ENCODE measurements at places on chromosomes 16 and 17.

DNA sequence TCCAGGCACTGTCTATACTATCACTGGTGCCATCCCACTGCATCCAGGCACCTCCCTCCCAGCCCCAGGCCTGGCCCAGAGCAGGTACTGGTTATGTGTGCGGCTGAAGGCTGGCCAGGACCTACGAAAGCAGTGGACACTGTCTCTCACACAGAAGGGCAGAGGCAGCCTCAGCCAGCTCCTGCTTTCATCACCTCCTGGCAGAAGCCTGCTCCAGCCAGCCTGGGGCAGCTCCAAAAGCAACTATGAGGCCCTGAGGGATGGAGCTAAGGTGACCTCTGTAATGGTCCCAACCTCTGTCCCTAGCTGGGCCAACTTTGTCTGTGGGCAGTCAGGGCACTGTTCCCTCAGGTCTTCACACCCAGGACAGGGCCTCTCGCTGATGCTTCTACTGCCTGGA is 18.8 kb downstream of the HSD11B2 start:
- DNase-seq: no peak

GRCh38 chr17:3750926-3751325 is 27.2 kb downstream of the HASPIN start:
- DNase-seq: no peak

GRCh38 chr17:41363881-41364280 is 5.7 kb downstream of the KRT33B start:
- DNase-seq: no peak

- no peak for DNase-seq
Observed at GRCh38 chr16:23359092-23359760, 57.1 kb downstream of the SCNN1B start.

GRCh38 chr17:32256012-32256700 is 9.5 kb upstream of the RHBDL3 start:
- DNase-seq: no peak

DNA sequence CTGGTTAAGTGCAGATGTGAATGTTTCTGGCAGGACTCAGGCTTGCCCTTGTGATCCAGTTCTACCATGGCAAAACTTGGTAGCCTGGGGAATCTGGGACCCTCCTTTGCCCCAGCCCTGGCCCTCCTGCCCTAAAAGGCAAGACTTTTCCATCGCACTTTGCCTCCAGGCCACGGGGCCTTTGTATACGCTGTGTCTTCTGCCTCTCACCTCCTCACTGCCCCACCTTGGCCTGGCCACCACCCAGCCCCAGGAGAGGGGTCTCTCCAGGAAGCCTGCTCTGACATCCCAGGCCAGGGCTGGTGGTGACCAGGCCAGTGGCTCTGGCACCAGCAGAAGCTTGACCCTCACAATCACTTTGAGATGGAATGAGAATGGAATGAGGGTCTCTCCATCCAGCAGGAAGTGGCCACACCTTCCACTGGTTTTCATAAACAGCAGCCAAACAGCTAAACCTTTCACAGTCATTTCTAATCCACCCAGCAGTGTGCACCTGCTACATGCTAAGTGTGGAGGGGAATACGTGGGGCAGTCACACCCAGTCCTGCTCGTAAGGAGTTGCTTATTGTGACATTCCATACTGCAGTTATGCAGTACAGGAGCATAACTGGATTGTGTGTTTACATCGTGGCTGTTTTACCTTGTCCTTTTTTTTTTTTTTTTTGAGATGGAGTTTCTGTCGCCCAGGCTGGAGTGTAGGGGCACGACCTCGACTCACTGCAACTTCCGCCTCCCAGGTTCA is 1.6 kb upstream of the MRPL38 start:
- no peak for DNase-seq

- DNase-seq: no peak
Observed at GRCh38 chr17:82248815-82249674, 20.2 kb downstream of the SLC16A3 start.

GRCh38 chr17:8822401-8823035 is 23.4 kb upstream of the MFSD6L start:
- no peak for DNase-seq

- DNase-seq: no peak
Observed at GRCh38 chr16:5205361-5206040, 107.9 kb upstream of the EEF2KMT start.

GRCh38 chr16:9761870-9762269 is 420.4 kb downstream of the GRIN2A start:
- DNase-seq: no peak

DNA sequence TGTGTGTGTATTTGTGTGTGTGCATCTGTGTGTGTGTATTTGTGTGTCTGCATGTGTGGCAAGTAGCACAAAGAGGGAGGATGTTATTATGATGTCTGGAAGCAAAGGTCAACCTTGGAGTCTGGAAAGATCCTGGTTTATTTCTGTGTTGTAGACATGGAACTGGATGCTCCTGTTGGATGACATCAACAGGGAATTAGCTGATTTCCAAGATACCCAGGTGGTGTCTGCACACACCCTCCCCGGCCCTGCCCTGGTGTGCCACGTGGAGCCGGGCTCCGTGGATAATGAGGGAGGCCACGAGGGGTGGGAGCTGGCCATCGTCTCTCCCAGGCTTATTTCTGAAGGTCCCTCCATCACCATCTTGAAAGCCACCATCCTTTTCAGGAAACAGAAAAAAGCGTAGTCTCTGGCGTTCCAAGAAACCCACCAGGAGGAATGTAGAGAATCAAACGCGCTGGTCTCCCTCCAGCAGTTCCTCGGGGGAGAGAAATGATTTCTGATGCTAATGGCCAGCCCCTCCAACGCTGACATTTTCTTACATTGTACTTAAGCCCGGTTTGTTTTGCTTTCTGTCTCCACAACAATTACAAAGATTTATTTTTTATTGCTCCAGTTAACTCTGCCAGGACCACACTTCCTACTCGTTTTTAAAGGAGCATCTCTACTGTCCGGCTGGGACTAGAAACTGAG is 93.3 kb downstream of the FOXL1 start:
- no peak for DNase-seq

DNA sequence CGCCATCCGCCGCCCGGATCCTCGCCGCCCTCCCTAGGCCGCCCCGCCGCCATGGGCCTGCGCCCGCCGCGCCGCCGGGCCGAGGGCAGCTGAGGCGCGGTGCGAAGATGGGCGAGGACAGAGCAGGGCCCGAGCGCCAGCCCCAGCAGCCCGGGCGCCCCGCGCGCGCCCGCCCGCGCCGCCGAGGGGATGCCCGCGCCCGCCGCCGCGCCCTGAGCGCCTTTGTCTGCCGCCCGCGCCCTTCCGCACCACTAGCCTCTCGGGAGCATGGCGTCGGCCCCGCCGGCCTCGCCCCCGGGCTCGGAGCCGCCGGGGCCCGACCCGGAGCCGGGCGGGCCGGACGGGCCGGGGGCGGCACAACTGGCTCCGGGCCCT is 278 bp downstream of the RAB11FIP3 start:
- no peak for DNase-seq

GRCh38 chr16:29806099-29806579 is at the start of gene MAZ:
Gene MAZ, plus strand, starts transcription at chr16:29806529. Its CDS starts 173 bp downstream, at chr16:29806702.
- DNase-seq: peak; percentile 87

DNA sequence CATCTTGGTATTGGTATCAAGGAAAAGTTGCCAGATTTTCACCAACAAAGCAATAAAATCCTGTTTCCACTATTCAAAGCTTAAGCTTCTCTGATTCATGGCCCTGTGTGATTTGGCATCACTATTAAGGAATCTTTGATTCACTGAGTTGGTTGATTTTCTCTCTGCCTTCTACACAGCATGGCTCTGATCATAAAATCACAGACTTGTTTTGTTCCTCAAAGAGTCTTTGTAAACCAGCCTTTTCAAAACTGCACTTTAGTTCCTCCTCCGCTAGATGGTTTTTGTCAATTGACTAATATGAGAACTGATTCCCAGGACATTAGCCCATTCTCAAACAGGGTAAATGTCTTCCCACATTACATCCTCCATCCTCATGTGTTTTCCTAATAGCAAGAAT is 197.6 kb downstream of the DNAH9 start:
- no peak for DNase-seq

- no peak for DNase-seq
Observed at GRCh38 chr16:26161461-26162180, 469.9 kb downstream of the HS3ST4 start.

GRCh38 chr17:49359990-49360795 is 1.9 kb downstream of the ZNF652 start:
- DNase-seq: no peak

DNA sequence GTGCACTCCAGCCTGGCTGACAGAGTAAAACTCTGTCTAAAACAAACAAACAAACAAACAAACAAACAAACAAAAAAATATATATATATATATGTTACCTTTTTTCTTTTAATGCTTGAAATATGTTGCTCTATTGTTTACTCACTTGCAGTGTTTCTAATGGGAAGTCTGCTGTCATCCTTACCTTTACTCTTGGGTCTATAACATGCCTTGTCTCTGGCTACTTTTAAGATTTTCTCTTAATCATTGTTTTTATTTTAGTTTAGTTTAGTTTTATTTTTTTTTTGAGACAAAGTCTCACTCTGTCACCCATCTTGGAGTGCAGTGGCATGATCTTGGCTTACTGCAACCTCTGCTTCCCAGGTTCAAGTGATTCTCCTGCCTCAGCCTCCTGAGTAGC is 16.1 kb upstream of the TNRC6A start:
- no peak for DNase-seq

DNA sequence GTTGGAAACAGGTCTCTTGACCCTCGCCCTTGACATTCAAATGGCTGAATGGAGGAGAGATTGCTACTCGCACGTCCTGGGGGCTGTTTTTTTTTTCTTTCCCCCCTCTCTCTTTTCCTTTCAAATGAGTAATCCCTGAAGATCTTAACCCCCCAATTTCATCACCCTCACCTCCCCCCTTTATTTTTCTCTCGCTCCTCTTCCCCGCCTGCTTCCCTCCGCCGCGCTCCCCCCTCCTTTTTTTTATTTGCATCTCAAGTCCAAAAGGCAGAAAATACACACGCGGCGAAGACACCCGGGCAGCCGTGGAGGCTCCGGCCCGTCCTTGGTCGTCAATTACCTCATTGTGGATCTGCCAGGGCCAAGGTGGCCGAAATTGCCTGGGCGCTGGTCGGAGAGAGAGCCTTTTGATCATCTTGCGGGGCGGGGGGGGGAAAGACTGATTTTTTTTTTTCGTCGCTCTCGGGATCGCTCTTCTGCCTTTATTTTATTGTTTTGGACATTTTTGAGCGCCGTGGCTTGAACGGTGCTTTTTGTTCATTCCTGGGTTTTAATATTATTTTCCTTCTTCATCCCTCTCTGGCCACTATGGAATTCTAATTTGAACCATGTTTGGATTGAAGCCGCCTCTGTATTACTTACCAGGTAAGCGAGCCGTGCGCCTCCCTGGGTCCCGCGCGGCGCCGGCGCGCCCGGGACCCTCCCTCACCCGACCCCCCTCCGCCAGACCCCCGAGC is 57.2 kb upstream of the GSE1 start:
- DNase-seq: no peak

DNA sequence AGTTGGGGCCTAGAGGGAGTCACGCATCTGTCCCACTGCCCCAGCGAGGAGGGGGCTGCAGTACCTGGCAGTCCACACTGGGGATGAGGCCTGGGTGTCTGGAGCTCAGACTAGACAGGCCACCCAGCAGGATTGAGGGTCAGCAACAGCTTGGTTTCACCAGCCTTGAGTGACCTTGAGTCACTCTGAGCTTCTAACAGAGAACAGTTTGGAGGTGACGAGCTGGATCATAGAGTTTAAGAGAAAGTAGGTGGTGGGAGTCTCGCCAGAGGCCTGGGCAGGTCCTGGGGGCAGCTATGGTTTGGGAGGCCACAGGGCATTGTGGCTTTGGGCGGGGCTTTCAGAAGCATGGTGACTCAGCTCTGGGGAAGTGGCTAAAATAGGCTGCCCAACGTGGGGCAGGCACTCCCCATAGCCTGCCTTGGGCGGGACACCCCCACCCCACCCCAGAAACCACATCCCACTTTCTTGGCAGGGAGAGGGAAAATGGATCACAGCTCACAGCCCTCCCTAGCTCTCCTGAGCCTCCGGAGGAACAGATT is 20.5 kb downstream of the CDC42EP4 start:
- no peak for DNase-seq

- no peak for DNase-seq
Observed at GRCh38 chr16:56984639-56985038, 4.7 kb upstream of the NLRC5 start.

GRCh38 chr17:40471846-40472732 is 28.8 kb downstream of the IGFBP4 start:
- DNase-seq: no peak

GRCh38 chr16:51864575-51864974 is 682.4 kb downstream of the TOX3 start:
- DNase-seq: no peak

DNA sequence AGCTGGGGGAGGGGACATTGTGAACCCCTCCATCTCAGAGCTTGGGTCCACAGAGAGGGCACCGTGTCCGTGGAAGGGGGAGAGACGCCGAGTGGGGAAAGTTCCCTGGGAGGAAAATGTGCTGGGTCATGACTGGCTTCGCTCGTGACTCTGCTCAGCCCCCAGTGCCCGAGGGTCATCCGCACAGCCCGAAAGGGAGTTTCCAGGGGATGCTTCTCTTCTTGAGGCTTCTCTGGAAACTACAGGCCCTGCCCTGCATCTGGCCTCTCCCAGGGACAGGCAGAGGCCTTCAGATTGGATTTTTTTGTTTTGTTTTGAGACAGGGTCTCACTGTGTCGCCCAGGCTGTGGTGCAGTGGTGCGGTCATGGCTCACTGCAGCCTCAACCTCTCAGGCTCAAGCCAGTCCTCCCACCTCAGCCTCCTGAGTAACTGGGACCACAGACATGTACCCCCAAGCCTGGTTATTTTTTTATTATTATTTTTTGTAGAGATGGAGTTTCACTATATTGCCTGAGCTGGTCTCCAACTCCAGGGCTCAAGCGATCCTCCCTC is 9.8 kb upstream of the GSE1 start:
- no peak for DNase-seq

GRCh38 chr17:10471858-10472257 is 2.5 kb upstream of the MYH4 start:
- DNase-seq: no peak

DNA sequence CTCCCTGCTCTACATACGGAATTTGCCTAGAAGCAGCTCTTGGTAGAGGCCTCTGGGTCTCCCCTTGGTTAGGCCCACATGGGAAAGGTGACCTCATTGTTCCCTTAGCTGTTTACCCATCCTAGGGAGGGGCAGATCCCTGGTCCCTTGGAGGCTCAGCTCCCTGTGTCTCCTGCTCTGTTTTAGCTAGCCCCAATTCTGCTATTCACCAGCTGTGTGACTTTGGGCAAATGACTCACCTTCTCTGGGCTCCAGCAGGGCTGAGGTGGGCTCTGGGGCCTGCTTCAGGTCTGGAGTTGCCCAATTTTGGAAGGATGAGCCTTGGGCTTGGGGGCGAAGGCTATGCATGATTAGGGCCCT is 3.9 kb downstream of the ABCC3 start:
- DNase-seq: no peak

Measured in LNCaP clone FGC (cell line).